CD4-positive, alpha-beta T cell treated with Interleukin-21 for 1 hour (primary cell): ENCODE measurements at places on chromosomes 4 and X.

DNA sequence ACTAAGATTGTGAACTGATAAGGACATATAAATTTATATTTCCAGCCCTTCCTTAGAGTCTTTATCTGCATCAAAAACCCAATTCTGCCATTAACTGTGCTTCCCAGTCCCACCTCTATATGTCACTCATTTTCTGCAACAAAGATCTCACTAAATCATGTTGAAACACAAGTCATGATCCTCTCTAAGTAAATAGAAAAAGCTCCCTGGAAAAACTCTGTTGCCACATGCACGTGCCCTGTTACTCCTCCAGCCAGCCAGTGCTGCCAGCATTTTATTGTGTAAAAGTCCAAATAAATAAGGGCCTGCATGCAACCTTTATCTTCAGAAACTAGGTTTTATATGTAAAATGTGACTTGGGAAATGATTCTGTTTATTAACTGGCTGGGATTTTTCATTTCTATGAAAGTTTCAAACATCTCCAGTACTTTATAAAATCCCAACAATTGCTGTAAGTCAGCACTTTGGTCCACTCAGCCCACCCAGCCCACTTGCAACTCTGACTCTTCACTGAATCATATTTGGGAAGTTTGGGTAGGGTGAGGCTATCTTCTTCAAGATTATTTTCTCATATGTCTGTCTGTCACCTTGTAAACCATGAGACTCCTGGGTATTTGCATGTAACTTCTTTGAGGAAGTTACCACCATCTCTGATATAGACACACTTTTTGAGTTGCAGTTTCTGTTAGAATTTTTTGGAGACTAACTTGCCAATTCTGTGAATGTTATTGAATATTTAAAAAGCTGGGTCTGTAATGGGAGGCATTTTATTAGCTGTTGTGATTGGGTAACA lies 40.0 kb upstream of the SMARCA5 start:
- no peak for DNase-seq

DNA sequence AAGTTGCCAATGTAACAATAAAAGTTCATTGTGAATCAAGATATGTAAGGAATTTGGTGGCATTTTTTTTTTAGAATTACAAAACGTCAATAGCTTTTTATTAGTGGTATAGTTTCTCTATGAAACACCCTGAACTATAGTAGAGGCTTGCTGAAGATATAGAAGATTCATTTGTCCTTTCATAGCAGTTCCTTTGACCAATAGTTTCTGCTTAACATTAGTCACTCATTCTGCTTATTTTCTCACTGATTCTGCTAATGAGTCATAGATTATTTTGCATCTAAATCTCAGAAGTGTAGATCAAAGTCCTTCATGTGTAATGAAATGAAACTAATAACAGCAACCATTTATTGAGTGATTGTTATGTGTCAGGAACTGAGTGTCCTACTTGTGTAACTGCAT lies 205.0 kb upstream of the TET2 start:
- no peak for DNase-seq

- no peak for DNase-seq
Measured at GRCh38 chr4:15598644-15599043, 56.5 kb downstream of the FBXL5 start.

DNA sequence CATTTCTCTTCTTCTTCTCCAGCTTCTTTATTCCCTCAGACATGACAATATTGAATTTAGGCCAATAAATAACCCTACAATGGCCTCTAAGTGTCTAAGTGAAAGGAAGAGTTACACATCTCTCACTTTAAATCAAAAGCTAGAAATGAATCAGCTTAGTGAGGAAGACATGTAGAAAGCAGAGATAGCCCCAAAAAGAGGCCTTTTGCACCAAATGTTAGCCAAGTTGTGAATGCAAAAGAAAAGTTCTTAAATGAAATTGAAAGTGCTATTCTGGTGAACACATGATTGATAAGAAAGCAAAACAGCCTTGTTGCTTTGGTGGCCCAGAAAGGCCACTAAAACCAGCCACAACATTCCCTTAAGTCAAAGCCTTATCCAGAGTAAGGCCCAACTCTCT lies 146.2 kb upstream of the HHIP start:
- DNase-seq: no peak

GRCh38 chr4:140268186-140268841 lies 105.1 kb upstream of the SCOC start:
- no peak for DNase-seq

DNA sequence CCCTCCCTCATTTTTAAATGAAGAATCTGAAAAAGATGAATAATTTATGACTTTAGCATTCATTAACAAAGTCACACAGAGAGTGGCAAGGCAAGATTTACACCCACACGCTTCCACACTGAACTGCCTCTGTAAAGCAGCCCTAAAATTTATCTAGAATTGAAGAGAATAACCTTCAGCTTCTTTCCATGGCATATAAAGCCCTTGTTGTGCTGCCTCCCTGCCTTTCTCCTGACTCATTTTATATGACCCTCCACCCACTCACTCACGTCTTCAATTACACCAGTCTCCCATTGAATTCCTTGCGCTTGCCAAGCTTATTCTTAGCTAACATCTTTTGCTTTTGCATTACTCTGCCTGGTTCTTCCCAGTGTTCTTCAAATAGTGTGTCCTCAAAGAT lies 2649.3 kb downstream of the PCDH7 start:
- DNase-seq: no peak

- no peak for DNase-seq
Measured at GRCh38 chr4:168886351-168886750, 123.7 kb downstream of the CBR4 start.

GRCh38 chr4:53128706-53129357 lies 237.0 kb downstream of the SCFD2 start:
- no peak for DNase-seq

DNA sequence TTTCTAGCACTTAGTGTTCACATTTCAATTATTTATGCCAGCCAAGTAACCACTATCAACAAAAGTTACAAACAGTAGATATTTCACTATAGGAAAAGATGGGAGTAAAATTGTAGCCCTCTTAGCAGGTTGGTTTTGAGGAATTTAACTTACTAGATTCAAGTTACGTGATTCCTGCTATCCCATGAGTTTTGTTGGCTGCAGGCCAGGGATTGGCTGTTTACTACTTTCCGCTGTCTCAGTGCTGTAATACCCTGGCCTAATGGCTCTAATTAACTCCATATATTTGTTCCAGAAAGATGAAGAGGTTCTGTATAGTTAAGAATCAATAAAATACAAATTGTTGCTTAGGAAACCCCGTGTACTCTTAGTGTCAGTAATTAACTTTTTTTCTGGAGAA lies 55.5 kb upstream of the MAGED1 start:
- no peak for DNase-seq

- DNase-seq: no peak
Measured at GRCh38 chr4:41458689-41459088, 79.3 kb upstream of the LIMCH1 start.

DNA sequence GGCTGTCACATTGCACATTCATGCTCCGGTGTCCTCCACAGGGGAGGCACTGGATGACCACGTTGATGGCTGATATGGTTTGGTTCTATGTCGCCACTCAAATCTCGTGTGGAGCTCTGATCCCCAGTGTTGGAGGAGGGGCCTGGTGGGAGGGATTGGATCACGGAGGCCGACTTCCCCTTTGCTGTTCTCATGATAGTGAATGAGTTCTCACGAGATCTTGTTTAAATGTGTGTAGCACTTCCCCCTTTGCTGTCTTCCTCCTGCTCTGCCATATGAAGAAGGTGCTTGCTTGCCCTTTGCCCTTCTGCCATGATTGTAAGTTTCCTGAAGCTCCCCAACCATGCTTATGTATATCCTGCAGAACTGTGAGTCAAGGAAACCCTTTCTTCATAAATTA lies 22.3 kb upstream of the NAT8L start:
- DNase-seq: no peak

- DNase-seq: no peak
Measured at GRCh38 chr4:175953960-175954521, 111.6 kb upstream of the WDR17 start.

GRCh38 chrX:9337046-9337445 lies 127.8 kb upstream of the TBL1X start:
- DNase-seq: no peak

- DNase-seq: no peak
Measured at GRCh38 chrX:150547375-150548115, 20.9 kb upstream of the MTM1 start.

DNA sequence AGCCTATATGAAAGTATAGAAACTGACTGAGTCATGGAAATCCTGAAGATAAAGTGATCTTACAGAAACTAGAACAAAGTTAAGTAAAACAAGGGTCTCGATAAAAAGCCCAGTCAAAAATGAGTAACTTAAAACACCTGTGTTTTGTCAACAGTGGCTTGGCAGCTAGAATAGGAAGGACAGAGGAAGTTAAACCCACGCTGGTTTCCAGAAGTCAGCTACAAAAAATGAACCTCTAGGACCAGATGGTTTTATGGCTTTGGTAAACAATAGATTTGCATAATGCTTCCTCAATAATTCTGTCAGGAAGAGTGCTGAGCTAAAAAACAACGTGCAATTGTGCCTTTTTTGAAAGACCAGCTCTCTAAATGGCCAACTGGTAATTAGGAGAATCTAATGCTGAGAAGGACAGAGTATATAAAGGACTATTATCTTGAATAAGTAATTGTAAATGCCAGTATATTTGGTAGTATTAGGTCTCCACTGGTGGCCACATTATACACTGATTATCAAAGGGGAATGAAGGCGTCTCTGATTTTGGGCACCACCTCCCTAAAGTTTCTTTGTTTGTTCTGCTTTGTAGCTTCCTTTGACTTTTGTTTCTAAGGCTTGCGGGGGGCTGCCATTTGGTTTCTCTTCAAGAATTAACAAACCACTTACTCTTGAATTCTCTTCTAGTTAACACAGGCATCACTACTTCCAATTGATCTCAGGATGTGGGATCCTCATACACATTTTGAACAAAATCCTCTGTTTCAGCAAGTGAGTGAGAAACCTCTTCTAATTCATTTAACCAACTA lies 72.2 kb upstream of the PPP3CA start:
- no peak for DNase-seq

DNA sequence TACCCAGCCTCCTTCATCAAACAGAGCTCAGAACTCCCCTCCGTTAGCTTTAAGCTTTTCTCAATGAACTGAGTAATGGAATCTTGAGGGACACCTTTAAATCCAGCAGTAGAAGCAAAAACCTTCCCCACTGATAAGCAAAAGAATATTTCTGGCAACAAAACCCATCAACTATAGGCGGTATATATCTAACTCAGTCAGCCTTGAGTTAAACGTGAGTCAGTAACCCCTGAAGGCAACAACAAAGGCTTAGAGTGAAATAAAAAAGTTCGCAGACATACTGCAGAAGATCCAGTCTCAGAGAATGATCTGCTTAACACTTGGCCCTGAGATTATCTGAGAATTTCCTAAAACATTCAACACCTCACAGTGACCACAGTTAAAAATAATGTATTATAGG lies 77.2 kb downstream of the DMD start:
- DNase-seq: no peak

DNA sequence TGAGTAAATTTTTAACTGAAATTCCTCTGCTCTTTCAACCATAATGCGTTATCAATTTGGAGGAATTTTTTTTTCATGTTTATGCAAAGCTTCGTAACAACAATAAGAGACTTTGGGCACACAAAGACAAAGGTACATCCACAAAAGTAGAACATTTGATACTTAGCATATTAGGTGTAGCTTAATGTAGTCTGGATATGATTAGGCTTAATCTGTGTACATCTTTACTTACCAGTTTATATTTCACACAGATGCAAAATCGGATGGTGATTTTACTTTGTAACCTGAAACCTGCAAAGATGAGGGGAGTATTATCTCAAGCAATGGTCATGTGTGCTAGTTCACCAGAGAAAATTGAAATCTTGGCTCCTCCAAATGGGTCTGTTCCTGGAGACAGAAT lies 20.3 kb downstream of the AIMP1 start:
- no peak for DNase-seq

DNA sequence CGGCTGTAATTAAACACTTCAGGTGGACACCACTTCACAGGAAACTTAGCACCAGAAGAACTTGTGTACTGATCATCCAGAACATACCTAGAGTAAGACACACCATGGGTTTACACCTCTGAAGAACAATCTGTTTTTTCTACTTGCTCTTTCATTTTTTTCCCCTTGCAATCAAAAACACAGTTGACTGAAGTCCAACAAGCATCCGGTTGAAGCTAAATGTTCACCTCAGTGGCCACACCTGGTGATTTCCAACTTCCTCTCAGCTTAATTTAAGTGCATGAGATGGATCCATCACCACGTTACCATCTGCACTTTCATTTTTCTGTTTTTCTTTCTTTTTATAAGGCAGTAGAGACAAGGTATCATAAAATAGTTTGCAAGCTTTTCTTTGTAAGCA lies 4.9 kb upstream of the TXK start:
- DNase-seq: peak; percentile 75

GRCh38 chr4:140533951-140534480 lies 10.0 kb downstream of the ELMOD2 start:
- no peak for DNase-seq

- DNase-seq: no peak
Measured at GRCh38 chr4:15151033-15151432, 148.8 kb downstream of the CPEB2 start.

DNA sequence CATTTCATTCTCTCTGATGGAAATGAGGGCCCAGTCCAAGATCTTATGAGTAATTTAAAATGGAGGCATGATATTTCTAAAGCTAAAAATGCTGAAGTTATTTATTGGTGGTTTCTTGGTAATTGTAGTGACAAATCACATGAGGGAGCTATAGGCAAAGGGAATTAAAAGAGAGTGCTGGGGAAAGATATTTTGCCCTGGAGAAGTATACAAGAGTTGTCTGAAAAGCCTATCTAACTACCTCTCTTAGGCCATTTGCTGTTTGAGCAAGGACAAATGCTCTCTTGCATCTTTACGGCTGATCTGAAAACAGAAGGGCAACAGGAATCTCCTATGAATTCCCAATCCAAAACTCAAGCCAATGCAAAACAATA lies 89.4 kb downstream of the FMR1NB start:
- no peak for DNase-seq

- no peak for DNase-seq
Measured at GRCh38 chr4:97978791-97979488, 164.3 kb downstream of the STPG2 start.

- DNase-seq: no peak
Measured at GRCh38 chr4:60313611-60314178, 886.4 kb upstream of the ADGRL3 start.

GRCh38 chr4:26084414-26084813 lies 170.4 kb downstream of the SMIM20 start:
- no peak for DNase-seq

DNA sequence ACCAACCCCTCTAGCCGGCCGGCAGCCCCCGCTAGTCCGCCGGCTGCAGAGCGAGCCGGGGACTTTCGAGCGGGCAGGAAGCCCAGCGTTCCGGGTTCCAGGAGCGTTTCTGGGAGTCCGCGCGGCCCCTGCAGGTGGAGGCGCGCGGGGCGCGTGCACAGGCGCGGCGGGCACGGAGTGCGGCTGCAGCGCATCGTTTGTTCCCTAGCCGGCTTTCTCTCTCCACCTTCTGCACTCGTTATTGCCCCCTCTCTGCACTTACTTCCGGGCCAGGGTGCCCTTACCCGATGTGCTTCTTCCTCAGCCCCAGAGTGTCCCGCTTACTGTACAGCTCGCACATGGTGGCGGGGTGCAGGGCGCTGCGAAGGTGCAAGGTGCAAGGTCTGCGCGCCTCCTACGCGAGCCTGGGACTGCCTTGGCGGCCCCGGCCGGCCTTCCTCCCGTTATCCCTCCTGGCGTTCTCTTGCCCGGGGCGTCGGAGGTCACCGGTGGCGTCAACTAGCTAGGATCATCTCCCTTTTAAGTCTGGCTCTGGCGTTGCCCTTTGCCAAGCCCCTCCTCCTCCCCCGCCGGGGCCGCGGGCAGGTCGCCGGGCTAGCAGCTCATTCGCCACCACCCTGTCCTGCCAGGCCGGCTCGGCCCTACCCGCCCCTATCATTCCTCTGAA lies at the start of gene ETNPPL:
Gene ETNPPL, minus strand, starts transcription at position 495 of the 667 bp plus-strand sequence. Its CDS starts 155 bp downstream, at position 340.
- no peak for DNase-seq
